ENCODE measurements at places on chromosomes 6 and 20. TPM values are rescaled to one million over a fixed set of nuclear protein-coding genes. Genes with fewer than 3 reads are reported as not detected.

DNA sequence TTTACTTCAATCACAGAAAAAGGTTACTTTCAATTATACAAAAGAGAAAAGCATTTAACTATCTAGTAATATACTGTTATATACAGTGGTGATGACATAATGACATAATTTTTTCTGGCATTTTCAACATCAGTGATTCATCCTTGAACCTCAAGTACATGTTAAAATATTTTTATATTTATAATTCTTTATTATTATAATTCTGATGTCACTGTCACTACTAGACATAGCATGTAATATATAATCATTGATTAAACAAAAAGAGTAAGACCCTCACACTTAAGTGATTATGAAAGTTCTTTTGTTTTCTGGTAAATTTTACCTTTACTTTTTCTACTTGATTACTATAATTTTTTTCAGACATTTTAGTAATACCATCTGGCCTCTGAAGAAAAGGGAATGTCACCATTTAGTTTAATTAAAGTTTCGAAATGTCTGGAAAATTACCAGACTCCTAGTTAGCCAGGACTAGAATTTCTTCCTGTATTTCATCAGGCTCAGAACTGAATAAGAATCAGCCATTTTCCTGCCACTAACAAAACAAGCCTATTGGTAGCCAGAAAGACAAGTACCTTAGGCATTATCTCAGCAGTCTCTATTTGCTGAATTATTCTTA lies 71.5 kb downstream of the FILIP1 start:
- DNase-seq, result no peak

DNA sequence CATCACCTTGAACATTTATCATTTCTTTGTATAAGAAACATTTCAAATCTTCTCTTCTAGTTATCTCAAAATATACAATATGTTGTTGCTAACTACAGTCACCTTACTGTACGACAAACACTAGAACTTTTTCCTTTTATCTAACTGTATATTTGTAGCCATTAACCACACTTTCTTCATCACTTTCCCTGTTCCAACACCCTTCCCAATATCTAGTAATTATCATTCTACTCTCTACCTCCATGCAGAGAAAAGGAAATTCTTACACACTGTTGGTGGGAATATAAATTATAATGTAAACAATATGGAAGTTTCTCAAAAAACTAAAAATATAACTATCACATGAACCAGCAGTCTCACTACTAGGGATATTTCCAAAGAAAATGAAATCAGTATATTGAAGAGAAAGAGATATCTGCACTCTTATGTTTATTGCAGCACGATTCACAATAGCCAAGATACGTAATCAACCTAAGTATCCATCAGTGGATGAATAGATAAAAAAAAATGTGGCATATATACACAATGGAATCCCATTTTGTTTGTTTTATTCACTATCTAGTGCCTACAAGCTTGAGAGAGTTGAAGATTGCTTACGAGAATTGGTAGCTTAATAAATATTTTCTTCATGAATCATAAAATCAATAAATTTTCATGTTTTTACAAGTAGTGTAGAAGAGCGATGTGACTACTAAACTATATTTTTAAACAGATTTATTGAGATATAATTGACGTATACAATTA lies 2.4 kb downstream of the RHAG start:
- DNase-seq, result no peak

DNA sequence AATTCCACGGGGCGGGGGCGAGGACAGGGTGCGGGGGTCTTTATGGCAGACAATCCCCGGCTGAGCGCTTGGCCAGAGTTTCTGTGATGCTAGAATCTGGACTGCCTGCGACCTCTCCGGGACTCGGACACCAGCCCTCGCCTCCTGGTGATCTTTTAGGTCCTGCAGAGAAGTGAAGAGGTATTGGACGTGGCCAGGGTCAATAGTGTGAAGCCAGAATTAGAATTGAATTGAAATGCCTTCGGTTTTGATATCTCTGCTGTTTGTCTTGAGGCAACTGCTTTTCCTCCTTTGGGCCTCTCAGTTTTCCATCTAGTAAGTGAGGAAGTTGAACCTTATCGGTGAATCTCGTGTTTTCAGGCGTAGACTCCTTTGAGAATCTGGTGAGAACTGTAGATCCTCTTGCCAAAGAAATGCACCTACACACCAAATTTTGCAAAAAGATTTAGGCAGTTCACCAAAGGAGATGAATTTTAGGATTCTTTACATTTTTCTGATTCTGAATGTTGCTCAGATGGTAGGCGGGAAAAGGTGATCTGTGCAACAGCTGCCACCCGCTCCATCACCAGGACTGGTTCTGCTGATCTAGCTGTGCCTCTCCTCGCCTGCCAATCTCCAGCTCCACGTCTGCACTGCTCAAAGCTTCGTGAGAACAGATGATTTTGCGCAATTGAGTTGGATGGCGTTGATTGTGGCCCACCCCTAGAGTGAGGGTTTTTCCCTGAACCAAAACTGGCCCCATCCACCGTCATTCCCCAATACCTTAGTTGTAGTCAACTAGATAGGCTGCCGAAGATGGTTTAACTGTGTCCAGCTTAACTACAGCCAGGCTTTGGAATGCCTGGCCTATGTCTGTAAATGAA lies 837 bp upstream of the OSER1 start:
- no peak for DNase-seq

DNA sequence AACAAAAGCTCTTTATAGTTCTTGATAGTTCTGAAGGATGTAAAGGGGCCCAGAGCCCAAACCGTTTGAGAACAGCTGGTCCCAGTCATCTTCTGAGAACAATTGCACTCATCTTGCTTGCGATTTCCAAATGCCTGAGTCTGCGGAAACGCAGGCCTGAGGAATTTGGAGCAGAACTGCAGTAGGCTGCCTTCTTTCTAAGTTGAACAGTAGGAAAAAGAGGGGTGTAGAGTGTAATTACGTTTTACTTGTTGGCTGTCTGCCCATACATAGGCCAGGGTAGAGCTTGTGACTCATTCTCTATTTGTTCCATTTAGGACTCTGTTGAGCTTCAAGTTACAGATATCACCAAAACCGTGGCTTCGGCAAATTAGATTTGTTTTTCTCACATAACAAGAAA lies 42.0 kb upstream of the KIF16B start:
- peak; percentile 47 for DNase-seq

- DNase-seq, result no peak
These were observed 431.8 kb upstream of the MAN1A1 start for GRCh38 chr6:119781365-119781764.

- no peak for DNase-seq
These were observed 2.2 kb downstream of the NKX2-4 start for GRCh38 chr20:21395051-21395665.

The CST5 gene
- polyA plus RNA-seq, result not detected

Measured in ovary (tissue), 10 donors.